ENCODE measurements at places on chromosomes 1 and 21. TPM values are rescaled to one million over a fixed set of nuclear protein-coding genes. Genes with fewer than 3 reads are reported as not detected.
A peak's percentile ranks its signal among the peaks of the same experiment; 100 is the strongest.

Gene LMX1A
- not detected for total RNA-seq

GRCh38 chr1:84757301-84757700 is 67.0 kb upstream of the SSX2IP start:
- H3K27ac ChIP-seq = no peak overlapping the region
- H3K4me1 ChIP-seq = no peaks in the 10 kb centered on the region
- no peak overlapping the region for H3K4me3 ChIP-seq
- H3K36me3 ChIP-seq = no peaks in the 10 kb centered on the region
- peaks cover 9% of the 10 kb centered on the region for H3K27me3 ChIP-seq
- DNase-seq = no peak

- H3K27ac ChIP-seq = no peak overlapping the region
- no peaks in the 10 kb centered on the region for H3K4me1 ChIP-seq
- H3K27me3 ChIP-seq = no peaks in the 10 kb centered on the region
- H3K4me3 ChIP-seq = no peak overlapping the region
Measured at GRCh38 chr1:59329412-59330053, 32.6 kb downstream of the FGGY start.

DNA sequence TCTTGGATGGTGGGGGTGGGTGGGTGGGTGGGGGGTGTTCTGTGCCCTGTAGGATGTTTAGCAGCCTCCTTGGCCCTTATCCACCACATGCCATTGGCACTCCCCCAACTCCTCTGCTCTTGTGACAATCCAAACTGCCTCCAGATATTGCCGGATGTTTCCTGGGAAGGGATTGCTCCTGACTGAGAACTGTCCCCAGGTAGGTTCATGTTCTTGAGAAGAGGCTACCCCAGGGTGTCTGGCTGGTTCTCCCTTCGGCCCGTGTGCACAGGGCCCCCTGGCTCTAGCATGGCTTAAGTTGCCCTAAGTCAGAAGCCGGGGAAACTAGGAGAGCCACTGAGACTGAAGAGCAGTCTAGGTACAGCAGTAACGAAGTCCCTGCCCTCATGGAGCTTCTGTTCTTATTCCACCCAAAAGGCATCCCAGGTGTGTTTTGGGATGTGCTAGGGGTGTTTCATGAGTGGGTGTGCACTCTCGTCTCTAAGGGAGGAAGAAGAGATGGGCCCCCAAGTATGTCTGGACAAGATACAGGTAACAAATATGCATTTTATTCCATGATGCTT is 19.8 kb upstream of the THRAP3 start:
- no peaks in the 10 kb centered on the region for H3K27me3 ChIP-seq
- peak overlapping the region; percentile 79 for H3K27ac ChIP-seq
- H3K4me1 ChIP-seq = peaks cover 18% of the 10 kb centered on the region
- H3K4me3 ChIP-seq = no peak overlapping the region

DNA sequence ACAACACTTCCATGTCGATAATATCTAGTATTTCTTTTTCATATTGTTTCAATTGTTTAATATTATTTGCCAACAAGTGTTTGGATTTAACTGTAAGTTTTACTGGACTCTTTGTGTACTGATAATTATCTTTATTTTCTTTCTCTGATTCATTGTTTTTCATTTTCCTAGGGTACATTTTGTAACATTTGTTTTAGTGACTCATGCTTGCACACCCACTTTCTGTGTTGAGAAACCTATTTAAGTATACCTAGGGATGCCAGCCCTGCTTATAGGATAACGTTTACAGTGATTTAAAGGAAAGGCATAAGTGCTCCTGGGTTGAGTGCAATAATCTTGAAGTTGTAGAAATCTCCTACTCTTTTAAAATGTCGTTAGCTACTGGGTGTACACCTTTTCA is 1386.0 kb upstream of the ADGRL4 start:
- H3K4me1 ChIP-seq = no peaks in the 10 kb centered on the region
- DNase-seq = no peak
- H3K4me3 ChIP-seq = no peak overlapping the region

DNA sequence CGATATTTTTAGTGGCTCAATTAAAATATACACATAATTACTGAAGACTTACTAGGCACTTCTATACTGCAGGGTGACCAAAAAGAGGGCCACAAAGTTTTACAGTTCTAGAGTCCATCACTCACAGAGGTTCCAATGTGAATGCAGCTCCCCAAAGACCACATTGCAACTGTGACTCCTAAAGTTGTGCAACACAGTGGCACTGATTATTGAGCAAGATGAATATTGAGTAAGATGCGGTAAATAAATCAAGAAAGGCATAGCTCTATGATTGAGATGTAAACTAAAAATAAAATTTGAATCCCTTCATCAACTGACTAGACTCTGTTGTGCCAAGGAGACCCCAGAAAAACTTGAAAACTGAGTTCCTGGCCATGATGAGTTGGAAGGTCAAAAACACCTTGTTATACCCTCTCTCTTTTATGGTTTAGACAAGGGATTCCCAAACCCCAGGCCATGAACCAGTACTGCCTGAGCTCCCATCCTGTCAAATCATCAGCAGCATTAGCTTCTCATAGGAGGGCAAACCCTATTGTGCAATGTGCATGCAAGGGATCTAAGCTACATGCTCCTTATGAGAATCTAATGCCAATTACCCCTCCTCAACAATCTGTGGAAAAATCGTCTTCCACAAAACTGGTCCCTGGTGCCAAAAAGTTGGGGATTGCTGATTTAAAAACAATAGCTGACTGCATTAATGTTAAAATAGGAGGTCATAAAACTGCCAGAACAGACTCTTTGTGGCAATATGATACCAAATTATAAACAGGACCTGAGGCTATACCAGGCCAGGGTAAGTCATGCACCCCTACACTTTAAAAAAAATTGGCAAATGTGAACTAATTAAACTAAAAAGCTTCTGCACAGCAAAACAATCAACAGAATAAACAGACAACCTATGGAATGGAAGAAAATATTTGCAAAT is 94.3 kb downstream of the ADGRL4 start:
- no peaks in the 10 kb centered on the region for H3K4me1 ChIP-seq
- no peak overlapping the region for H3K27ac ChIP-seq
- H3K4me3 ChIP-seq = no peak overlapping the region
- H3K36me3 ChIP-seq = no peaks in the 10 kb centered on the region
- no peaks in the 10 kb centered on the region for H3K27me3 ChIP-seq

DNA sequence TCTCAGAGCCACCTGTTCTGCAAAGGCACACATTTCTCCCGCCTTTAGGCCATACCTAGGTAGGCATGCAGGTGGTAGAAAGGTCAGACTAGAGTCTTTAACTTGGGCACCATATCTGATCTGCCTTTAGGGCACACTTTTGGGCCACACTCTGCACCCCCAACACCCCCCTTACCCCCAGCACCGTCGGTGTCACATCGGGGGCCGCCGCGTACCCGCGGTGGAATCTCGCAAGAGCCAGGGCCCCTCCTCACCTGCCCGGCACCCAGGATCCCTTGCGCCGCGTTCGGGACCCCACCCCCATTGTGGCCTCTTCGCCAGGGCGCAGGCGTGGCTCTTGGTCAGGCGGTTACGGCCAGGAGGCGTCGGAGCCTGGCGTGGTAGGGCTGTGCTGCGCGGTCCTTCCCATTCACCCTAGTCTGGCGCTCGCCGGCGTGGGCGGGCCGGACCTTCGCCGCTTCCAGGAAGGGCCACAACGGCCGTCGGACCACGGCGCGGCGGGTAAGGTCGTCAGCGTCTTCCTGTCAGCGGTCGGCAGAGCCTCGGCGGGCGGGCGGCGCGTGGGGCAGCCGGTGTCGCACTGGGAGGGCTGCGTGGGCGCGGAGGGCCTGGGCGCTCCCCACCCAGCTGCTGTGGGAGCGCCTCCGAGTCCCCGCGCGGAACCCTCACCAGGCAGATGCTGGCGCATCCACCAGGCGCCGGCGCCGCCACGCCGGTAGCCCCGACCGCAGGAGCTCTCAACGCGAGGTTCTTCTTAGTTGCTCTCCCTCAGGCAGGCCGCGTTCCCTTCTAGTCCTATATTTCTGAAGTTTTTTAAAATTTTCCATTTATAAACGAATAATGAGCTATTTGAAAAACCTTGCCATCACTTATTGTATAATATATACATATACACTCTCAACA is at the start of gene DNAH14:
DNAH14 (plus strand) TSS at position 341 of the 903 bp plus-strand sequence. CDS start 23,028 bp downstream, outside the sequence.
- no peak within 1 kb of the TSS for H3K4me3 ChIP-seq
- DNase-seq = peak; percentile 75
- no peaks in the 10 kb centered on the region for H3K36me3 ChIP-seq
- peak within 1 kb of the TSS; percentile 67 for H3K27ac ChIP-seq
- no peaks in the 10 kb centered on the region for H3K27me3 ChIP-seq

GRCh38 chr1:9755441-9755995 is 68.2 kb downstream of the CLSTN1 start:
- H3K4me1 ChIP-seq = peaks cover 7% of the 10 kb centered on the region
- no peak overlapping the region for H3K27ac ChIP-seq
- H3K27me3 ChIP-seq = no peaks in the 10 kb centered on the region
- H3K4me3 ChIP-seq = no peak overlapping the region
- no peak for DNase-seq
- H3K36me3 ChIP-seq = no peaks in the 10 kb centered on the region

Gene BEND5
- 2.2 TPM for total RNA-seq

Gene ZNF670
- total RNA-seq = 3.7 TPM

DNA sequence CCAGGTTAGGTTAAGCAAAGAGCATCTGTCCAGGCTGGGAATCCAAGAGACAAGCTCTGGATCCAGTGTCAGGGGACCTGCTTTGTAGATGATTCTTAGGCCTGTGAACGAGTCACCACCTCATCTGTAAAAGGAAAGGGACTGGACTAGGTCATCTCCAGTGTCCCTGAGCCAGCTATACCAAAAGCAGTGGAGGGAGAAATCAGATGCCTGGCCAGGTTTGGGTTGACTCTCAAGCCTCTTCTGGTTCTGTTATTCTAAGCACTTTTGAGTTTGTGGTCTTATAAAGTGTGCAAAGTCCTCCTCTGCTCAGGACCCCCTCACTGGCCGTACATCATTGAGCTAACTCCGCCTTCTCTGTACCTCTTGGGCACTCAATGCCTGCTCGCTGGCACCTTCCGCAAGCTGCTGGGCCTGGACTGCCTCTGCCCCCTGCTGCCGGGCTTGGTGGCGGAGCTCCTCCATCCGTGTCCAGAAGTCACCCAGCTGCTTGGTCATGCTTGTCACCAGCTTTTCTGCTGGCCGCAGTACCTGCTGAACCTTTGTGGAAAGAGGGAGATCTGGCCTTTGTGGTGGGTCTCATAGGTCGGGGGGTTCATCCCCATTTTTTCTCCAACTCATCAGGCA is 33.6 kb downstream of the CAMK1G start:
- H3K36me3 ChIP-seq = no peaks in the 10 kb centered on the region
- no peaks in the 10 kb centered on the region for H3K27me3 ChIP-seq
- DNase-seq = no peak
- no peak overlapping the region for H3K4me3 ChIP-seq
- no peak overlapping the region for H3K27ac ChIP-seq

GRCh38 chr1:163115887-163116286 is 46.7 kb downstream of the RGS4 start:
- no peak overlapping the region for H3K4me3 ChIP-seq
- no peaks in the 10 kb centered on the region for H3K36me3 ChIP-seq
- no peaks in the 10 kb centered on the region for H3K27me3 ChIP-seq
- H3K27ac ChIP-seq = no peak overlapping the region
- DNase-seq = no peak

GRCh38 chr1:176837708-176838107 is 326.8 kb downstream of the ASTN1 start:
- H3K27me3 ChIP-seq = no peaks in the 10 kb centered on the region
- H3K27ac ChIP-seq = no peak overlapping the region
- H3K4me1 ChIP-seq = no peaks in the 10 kb centered on the region

DNA sequence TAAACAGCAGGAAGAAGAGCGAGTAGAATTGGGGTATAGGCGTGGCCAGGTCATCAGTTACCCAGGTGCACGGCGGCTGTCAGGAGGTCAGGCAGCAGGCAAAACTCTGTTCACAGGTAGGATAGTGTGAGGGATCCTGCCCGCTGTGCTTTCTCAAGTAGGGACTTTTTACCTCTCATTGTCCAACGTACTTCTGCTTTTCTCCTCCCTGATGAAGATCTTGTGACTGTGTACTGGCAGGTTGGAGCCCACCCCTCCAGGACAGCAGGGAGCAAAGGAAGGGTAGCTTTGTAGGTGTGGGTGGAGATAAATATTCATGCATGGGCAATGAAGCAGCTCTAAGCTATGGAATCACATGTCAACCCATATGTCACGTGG is 373.5 kb downstream of the KIF26B start:
- H3K27me3 ChIP-seq = no peaks in the 10 kb centered on the region
- H3K4me3 ChIP-seq = no peak overlapping the region
- no peak overlapping the region for H3K27ac ChIP-seq
- H3K4me1 ChIP-seq = no peaks in the 10 kb centered on the region

GRCh38 chr1:59393211-59394180 is 96.6 kb downstream of the FGGY start:
- H3K4me3 ChIP-seq = no peak overlapping the region
- H3K27me3 ChIP-seq = no peaks in the 10 kb centered on the region
- H3K4me1 ChIP-seq = peaks cover 14% of the 10 kb centered on the region
- DNase-seq = peak; percentile 57
- H3K36me3 ChIP-seq = no peaks in the 10 kb centered on the region
- H3K27ac ChIP-seq = peak overlapping the region; percentile 88

Gene NECTIN4
- total RNA-seq = not detected

Gene CCDC190
- total RNA-seq = not detected

Gene STXBP3
- total RNA-seq = 38.9 TPM

- H3K4me3 ChIP-seq = no peak overlapping the region
- H3K27me3 ChIP-seq = no peaks in the 10 kb centered on the region
- DNase-seq = no peak
- no peak overlapping the region for H3K27ac ChIP-seq
- H3K36me3 ChIP-seq = no peaks in the 10 kb centered on the region
Measured at GRCh38 chr1:155833665-155834295, 23.2 kb downstream of the GON4L start.

GRCh38 chr1:165828669-165829329 is 1.4 kb downstream of the UCK2 start:
- no peaks in the 10 kb centered on the region for H3K36me3 ChIP-seq
- peaks cover 10% of the 10 kb centered on the region for H3K4me1 ChIP-seq
- peak overlapping the region; percentile 24 for H3K27ac ChIP-seq
- H3K4me3 ChIP-seq = peak overlapping the region; percentile 81
- H3K27me3 ChIP-seq = no peaks in the 10 kb centered on the region

Gene LAX1
- not detected for total RNA-seq

DNA sequence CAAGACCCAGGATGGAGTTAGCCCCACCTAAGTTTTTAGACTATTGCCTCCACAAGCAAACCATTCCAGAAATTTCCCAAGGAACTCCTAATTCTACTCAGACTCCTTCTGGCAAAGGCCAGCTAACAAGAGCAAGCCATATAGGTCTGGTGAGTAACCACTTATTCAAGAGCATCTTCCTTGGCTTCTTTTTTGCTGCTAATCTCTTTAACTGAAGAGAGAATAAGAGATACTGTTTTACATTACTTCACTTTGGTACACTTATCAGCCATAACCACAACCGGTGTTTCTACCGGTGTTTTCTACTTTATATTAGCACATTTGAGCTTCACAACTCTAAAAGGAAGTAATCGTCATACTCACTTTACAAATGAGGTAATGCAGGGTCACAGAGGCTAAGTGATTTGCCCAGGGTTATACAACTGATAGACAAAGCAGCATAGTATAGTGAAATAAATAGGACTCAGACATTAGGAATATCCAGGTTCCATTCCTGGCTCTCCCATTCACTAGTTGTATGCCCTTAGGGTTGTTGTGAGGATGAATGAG is 1.7 kb upstream of the EPS15 start:
- peaks cover 31% of the 10 kb centered on the region for H3K4me1 ChIP-seq
- H3K4me3 ChIP-seq = no peak overlapping the region
- no peak for DNase-seq
- H3K27me3 ChIP-seq = no peaks in the 10 kb centered on the region
- no peaks in the 10 kb centered on the region for H3K36me3 ChIP-seq

- H3K27me3 ChIP-seq = no peaks in the 10 kb centered on the region
- H3K36me3 ChIP-seq = no peaks in the 10 kb centered on the region
- DNase-seq = no peak
- peaks cover 31% of the 10 kb centered on the region for H3K4me1 ChIP-seq
Measured at GRCh38 chr1:230149751-230150584, 82.9 kb downstream of the GALNT2 start.

Measured in adrenal gland (tissue), 19 donors.